Kidney tubule cell (primary cell): ENCODE measurements at places on chromosomes 3 and 15.
A peak's percentile ranks its signal among the peaks of the same experiment; 100 is the strongest.

- DNase-seq = no peak
Observed at GRCh38 chr3:190097617-190098016, 23.1 kb downstream of the P3H2 start.

GRCh38 chr15:92163641-92164040 is 230.0 kb upstream of the ST8SIA2 start:
- no peak for DNase-seq

GRCh38 chr3:183968666-183969245 is 48.9 kb downstream of the ABCC5 start:
- no peak for DNase-seq

DNA sequence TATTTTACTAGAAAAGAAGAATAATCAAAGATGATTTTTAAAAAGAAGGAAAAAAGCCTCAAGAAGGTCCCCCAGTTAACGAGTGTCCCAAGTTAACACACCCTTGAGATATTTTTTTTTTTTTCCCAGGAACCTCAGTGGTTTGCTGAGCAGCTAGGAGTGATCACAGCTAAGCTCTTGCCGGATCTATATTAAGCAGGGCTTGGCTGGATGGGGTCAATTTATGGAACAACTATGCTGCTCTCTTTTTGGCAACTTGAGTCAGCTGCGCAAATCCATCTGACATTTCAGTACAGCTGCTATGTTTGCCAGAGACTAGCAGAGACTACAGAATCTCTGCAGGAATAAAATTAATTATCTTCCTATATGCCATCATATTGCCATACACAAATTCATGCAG is at the start of gene LMOD3:
Gene LMOD3, minus strand, starts transcription at position 193 of the 400 bp plus-strand sequence. CDS start 209 bp downstream, outside the sequence.
- DNase-seq = no peak

- DNase-seq = no peak
Observed at GRCh38 chr3:69579306-69580041, 159.8 kb upstream of the MITF start.

DNA sequence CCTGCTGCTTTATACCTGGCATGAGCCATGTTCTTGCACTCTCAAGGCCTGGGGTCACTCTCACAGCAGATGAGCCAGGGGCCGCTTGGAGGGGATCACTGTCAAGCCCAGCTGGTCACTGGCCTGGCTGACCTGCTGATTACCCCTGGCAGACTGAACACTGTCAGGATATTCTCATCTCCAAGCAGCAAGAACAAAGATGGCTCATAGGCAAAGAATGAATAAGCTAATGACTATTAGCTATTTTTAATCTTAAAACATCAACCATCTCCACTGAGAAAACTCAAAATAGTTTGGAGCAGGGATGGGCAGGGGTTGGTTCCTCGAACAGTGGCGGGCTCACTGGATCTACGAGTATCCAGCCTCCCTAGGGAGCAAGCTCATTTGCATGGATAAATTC is 64.4 kb upstream of the ACAN start:
- no peak for DNase-seq

- peak; percentile 66 for DNase-seq
Observed at GRCh38 chr3:119084371-119085069, 49.9 kb upstream of the IGSF11 start.

DNA sequence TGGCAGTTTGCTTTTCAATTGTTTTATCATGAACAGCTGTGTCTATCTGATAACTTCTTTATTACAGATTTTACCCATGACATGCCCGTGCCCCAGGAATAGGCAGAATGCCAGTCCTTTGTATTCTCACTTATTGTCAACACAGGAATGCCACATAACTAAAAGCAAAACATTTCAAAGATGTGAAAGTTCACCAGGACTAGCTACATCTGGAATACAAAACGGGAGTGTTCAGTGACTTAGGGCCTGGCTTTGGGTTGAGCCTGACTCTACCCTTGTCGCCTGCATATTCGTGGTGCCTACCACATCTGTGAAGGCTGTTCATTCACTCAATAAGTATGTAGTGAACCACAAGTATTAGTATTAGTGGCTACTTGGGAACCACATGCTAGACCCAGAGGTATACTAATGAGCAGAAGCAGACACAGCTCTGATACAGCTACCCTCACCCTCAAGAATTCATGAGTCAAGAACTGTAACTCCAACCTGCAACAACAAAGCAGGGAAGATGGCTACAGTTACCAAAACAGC is 2.9 kb downstream of the TNFSF10 start:
- peak; percentile 94 for DNase-seq

GRCh38 chr15:45338417-45338816 is 39.9 kb downstream of the GATM start:
- no peak for DNase-seq

GRCh38 chr15:55247311-55247710 is 42.3 kb downstream of the RAB27A start:
- no peak for DNase-seq

DNA sequence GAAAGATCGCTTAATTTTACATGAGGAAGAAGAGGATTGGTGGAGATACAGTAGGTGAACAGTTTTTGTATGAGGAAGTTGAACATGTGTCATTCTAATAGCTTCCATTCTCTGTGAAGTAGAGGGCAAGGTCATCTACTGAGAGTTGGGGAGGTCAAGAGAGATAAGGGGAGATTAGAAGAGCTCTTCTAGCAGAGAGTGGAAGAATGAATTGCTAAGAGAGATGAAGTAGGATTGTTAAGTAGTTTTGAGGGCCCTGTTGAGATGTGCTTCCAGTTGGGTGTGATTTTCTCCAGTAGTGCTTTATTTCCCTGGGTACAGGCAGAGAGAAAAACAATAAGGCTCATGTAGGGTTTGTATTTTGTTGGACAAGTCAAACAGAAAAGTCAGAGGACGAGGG is 5.2 kb downstream of the OPA1 start:
- no peak for DNase-seq

- DNase-seq = no peak
Observed at GRCh38 chr3:40337136-40338108, 27.9 kb downstream of the EIF1B start.

- no peak for DNase-seq
Observed at GRCh38 chr3:82194870-82195269, 433.4 kb upstream of the GBE1 start.

GRCh38 chr3:182697345-182697919 is 95.9 kb upstream of the ATP11B start:
- DNase-seq = no peak

DNA sequence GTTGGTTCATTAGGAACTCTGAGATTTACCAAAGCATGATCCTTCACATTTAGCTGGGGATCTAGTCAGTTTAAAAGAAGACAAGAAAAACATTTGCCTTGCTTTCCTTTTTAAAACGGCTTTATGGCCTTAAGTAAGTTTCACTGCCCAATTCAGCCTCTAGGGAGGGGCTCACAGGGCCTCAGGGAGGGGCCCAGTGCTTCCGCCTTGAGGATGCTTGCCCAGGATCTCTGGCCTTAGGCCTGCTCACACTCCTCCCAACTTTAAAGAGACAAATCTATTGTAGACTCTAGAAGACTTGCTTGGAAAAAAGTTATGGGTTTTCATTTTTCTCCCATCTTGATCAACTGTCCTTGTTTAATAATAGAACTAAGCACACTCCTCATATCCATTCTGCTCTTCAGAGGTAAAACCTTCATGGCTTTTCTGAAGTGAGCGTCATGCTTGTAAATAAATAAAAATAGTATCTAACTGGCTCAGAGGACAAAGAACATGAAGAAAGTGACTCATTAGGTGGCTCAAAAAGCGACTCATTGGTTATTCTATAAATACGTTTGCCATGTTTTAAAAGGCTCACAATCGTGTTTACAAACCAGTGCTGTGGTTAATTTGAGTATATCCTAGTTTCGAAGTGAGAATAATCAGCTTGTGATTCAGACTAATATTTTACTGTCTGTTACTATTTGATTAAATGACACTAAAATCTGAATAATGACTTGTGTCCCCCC is 13.7 kb downstream of the PDHB start:
- peak; percentile 39 for DNase-seq

GRCh38 chr3:184491011-184491576 is 70.5 kb upstream of the EPHB3 start:
- DNase-seq = peak; percentile 52

GRCh38 chr3:76267851-76268380 is 482.6 kb upstream of the ZNF717 start:
- no peak for DNase-seq

DNA sequence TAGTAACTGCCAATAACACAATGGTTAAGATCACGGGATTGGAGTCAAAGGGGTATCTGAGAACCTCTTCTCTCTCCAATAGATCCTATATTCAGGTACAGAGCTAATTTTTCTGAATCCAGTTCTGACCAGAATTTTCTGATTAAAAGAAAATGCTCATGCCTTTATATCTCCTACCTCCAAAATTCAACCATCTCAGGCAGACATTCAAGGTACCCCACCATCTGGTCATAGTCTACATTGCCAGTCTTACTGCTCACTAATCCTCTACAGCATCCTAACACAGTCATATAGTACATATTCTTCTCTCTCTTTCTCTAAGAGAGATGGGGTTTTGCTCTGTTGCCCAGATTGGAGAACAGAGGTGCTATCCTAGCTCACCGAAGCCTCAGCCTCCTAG is 59.1 kb downstream of the LSAMP start:
- DNase-seq = no peak

- DNase-seq = peak; percentile 96
Observed at GRCh38 chr3:120177151-120177550, 82.9 kb upstream of the GSK3B start.

DNA sequence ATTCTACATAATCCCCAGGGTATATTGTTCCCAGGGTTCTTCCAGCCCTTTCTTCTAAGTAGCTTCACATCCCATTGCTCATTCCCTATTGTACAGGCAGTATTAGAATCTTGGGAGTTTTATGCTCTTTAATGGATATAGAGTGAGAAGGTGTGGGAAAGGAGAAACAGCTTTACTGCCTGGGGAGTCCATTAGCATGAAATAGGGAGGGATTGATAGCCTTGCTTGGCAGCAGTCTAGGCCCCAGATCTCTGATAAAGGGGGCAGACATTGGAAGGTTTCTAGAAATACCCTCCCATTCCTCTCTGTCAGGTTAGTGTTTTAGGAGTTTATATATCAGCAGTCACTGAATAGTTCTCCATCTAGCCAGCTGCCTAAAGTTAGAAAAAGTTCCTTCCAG is 334.3 kb downstream of the UNC13C start:
- DNase-seq = no peak

DNA sequence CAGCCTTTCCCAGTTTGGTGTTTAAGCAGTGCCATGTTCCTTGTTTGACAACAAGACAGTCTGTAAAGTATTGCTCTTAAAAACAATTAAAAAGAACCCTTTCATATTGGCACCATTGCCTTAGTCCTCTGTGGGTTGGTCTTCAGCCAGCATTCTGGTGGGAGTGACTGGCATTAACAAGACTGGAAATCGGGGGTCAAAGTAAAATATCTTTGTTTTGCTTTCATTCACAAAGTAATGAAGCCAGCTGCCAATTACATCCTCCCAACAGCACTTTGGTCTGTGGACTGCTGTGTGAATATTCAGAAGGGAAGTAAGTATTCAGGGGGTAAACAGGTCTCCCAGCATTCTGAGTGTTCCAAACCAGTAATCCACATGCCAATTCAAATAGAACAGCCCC is 8.3 kb upstream of the VILL start:
- DNase-seq = no peak

DNA sequence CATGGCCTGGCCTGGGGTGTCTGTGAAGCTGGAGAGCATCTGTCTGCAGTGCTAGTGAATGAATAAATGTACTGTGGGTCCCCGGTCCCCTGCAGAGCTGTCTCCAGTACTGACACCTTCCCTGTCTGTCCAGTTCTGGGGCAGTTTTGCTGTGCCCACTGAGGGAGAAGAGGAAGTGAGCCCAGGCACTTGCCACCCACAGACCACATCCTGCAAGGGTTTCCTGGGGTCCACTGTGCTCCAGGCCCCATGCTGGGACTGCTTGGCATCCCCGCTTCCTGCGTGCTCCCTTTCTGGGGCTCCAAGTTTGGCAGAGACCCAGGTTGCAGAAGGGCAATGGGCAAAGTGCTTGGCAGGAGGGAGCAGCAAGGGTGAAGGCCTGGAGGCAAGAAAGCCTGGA is 4.9 kb upstream of the SLC6A6 start:
- DNase-seq = no peak

GRCh38 chr3:96213393-96213792 is 601.0 kb upstream of the EPHA6 start:
- DNase-seq = no peak

GRCh38 chr3:44926172-44926571 is 49.8 kb downstream of the ZDHHC3 start:
- DNase-seq = no peak

- no peak for DNase-seq
Observed at GRCh38 chr3:106386050-106386449, 517.2 kb upstream of the CBLB start.

DNA sequence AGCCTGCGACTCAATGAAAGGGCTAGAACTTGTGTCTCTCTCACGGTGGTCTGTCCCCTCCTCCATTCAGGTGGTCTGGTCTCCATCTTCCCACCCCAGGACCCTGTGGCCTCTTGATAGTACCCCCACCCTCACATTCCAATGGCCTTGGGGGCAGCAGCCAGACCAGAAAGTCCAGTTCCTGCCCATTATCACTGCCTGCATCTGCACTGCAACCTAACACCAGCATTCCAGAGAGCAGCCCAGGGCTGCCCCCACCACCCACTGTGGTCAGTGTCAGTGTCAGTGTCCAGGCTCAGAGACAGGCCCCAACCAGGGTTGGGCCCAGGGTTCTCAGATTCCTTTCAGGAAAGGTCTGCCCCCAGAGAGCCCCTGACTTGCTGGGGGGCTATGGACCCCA is 12.6 kb downstream of the IGDCC3 start:
- no peak for DNase-seq

DNA sequence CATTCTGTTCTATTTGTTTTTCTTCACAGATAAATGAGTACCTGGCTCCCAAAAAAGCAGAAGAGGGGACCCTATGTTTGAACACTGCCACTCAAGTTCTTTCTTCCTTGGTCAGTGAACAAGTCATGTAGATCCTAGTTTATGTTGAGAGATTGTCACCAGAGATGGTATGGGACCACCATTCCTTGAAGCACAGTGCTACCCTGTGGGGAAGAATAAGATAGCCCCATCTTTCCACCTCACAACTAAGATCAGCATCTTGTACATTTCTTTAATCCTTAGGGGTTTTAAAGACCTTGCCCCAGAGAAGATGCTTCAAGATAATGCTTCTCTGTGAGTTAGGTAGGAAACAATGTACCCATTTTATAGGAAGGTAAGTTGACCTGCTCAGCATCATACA is 233.5 kb upstream of the WNT5A start:
- no peak for DNase-seq

DNA sequence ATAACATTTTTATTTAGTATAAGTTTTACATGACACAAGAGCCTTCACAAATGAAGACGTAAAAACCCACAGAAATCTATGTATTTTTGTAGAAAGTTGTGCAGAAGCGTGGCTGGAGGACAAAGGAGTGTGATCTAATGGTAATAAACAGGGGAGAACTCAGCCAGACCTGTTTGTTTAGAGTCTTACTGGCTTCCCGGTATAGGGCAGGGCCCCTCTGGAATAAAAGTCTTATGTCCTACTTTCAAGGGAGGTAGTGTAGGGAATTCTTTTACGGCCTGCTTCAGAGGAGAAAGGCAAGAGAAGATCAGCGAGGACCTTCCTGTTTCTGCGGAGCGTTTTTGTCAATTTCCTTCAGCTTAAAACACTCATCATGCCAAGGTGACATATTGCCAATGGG is 103.6 kb downstream of the TGFBR2 start:
- no peak for DNase-seq
